ENCODE measurements at places on chromosomes 12 and 14. TPM values are rescaled to one million over a fixed set of nuclear protein-coding genes. Genes with fewer than 3 reads are reported as not detected.
A peak's percentile ranks its signal among the peaks of the same experiment; 100 is the strongest.

GRCh38 chr14:60931218-60931617 is 49.7 kb downstream of the TRMT5 start:
- H3K27me3 ChIP-seq, result no peaks in the 10 kb centered on the region
- DNase-seq, result no peak
- H3K27ac ChIP-seq, result no peak overlapping the region
- H3K36me3 ChIP-seq, result peaks cover 2% of the 10 kb centered on the region
- no peak overlapping the region for H3K4me3 ChIP-seq
- H3K4me1 ChIP-seq, result no peaks in the 10 kb centered on the region

- H3K4me1 ChIP-seq, result peaks cover 14% of the 10 kb centered on the region
- H3K36me3 ChIP-seq, result peaks cover 61% of the 10 kb centered on the region
- no peaks in the 10 kb centered on the region for H3K27me3 ChIP-seq
- no peak overlapping the region for H3K4me3 ChIP-seq
- H3K27ac ChIP-seq, result no peak overlapping the region
- peak; percentile 75 for DNase-seq
These were observed 58.2 kb downstream of the DICER1 start for GRCh38 chr14:95098984-95099599.

DNA sequence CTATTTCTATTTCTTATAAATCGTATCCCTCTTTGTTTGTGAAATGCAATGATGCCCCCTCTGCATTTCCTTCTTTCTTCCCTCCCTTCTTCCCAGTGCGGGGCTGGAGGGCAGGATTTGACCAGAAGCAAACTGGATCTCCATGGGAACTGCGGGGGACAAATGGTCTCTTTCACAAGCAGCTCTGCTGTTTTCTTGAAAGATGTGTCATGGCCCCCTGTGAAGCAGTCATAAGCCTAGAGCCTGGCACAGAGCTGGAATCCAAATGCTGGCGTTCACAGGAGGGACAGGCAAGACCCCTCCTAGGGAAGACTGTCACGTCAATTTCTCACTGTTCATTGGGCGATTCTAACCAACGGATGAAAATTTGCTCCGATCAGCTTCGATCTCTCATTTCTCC is 203.5 kb upstream of the NOS1 start:
- H3K4me1 ChIP-seq, result no peaks in the 10 kb centered on the region
- no peaks in the 10 kb centered on the region for H3K27me3 ChIP-seq
- no peak for DNase-seq
- no peaks in the 10 kb centered on the region for H3K36me3 ChIP-seq

DNA sequence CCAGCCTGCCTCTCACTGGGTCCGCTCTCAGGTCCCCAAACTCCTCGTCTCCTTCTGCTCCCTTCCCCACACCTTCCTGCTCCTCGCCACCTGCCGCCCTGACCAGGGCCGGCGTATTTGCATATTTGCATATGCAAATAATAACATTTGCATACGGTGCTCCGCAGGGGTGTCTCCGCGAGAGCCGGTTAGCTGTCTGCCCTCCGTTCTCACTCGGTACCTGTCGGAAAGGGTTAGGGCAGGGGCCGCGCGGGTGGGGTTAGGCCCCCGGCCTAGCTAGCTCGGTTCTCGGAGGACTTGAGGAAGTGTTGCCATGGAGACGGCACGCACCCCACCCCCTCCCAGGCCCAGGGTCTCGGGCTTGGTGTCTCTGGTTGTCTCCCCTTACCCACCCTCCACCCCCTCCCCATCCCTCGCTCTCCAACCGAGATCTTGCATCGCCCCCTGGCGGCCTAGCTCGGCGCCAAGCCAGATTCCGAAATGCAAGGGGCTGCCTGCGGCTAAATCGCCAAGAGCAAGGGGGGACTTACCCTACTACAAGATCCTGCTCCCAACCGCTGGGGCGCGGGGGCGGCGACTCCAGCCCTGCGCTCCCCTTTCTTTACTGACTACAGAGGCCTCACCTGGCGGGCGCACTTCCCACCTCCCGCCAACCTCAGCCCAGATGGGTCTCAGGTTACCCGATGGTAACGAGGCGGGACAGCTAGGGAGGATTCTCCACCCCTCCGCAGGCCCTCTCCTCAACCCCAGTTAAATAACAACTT is 8.1 kb downstream of the STAC3 start:
- peaks cover 3% of the 10 kb centered on the region for H3K36me3 ChIP-seq
- DNase-seq, result peak; percentile 92
- peaks cover 41% of the 10 kb centered on the region for H3K4me1 ChIP-seq
- H3K27ac ChIP-seq, result no peak overlapping the region
- H3K4me3 ChIP-seq, result peak overlapping the region; percentile 81
- H3K27me3 ChIP-seq, result peaks cover 27% of the 10 kb centered on the region

- peaks cover 9% of the 10 kb centered on the region for H3K27me3 ChIP-seq
- H3K27ac ChIP-seq, result no peak overlapping the region
- no peak overlapping the region for H3K4me3 ChIP-seq
- no peak for DNase-seq
- no peaks in the 10 kb centered on the region for H3K36me3 ChIP-seq
- no peaks in the 10 kb centered on the region for H3K4me1 ChIP-seq
These were observed 106.0 kb upstream of the CCDC196 start for GRCh38 chr14:66380143-66380542.

DNA sequence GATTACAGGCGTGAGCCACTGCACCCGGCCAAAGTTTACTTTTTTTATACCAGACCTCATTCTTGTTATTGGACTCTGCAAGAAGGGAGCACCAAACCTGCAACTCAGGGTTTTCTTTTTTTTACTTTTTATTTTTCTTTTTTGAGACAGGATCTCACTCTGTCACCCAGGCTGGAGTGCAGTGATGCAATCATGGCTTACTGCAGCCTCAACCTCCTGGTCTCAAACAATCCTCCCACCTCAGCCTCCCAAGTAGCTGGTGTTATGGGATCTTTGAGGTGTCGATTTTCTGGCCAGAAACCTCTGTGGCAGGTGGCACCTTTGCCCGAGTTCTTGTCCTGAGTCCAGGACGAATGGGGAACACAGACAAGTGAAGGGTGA is 4.2 kb upstream of the PWP1 start:
- no peak overlapping the region for H3K27ac ChIP-seq
- peaks cover 8% of the 10 kb centered on the region for H3K36me3 ChIP-seq
- H3K4me3 ChIP-seq, result no peak overlapping the region
- peaks cover 21% of the 10 kb centered on the region for H3K4me1 ChIP-seq
- no peak for DNase-seq

DNA sequence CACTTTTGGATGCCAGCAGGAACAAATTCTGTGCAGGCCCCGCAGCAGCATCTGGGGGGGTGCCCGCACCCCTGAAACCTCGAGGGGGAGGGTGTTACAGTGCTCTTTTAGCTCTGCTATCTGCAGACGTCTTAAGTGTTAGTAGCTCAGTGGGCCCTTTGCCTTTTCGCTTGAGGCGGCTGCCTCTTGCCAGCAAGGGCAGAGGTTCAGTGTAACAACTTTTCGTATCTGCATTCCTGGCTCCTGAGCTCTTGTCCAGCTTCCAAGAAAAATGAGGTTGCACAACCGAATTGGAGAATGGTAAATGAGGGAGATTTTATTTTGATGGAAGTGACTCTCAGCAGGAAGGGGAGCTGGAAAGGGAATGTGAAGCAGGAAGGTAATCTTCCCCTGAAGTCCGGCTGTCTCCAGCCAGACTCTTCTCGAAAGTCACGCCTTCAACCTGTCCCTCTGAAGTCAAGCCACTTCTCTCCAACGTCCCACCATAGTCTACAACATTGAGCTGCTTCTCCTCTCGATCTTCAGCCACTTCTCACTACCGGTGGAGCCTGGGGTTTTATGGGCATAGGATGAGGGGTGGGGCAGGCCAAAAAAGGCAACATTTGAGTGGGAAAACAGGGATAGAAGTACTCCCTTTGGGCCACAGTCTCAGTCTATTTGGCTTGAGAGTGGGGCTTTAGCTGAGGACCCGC is 17.8 kb downstream of the TAS2R50 start:
- no peak overlapping the region for H3K27ac ChIP-seq
- H3K36me3 ChIP-seq, result peaks cover 2% of the 10 kb centered on the region
- H3K27me3 ChIP-seq, result no peaks in the 10 kb centered on the region

- H3K36me3 ChIP-seq, result no peaks in the 10 kb centered on the region
- no peak overlapping the region for H3K27ac ChIP-seq
- DNase-seq, result no peak
- no peak overlapping the region for H3K4me3 ChIP-seq
These were observed 69.8 kb downstream of the RERG start for GRCh38 chr12:15151161-15152091.

GRCh38 chr12:112182499-112182898 is 57.1 kb downstream of the TRAFD1 start:
- no peak overlapping the region for H3K27ac ChIP-seq
- peaks cover 26% of the 10 kb centered on the region for H3K36me3 ChIP-seq
- no peaks in the 10 kb centered on the region for H3K27me3 ChIP-seq
- DNase-seq, result no peak

The TSPAN19 gene
- total RNA-seq, result not detected

The MAP1LC3B2 gene
- total RNA-seq, result 0.68 TPM

The AMN1 gene
- total RNA-seq, result 2.3 TPM

The BDKRB2 gene
- not detected for total RNA-seq

The TEAD4 gene
- 18.8 TPM for total RNA-seq
